NCI-H226 (cell line): ENCODE measurements at places on chromosomes 4 and X.
A peak's percentile ranks its signal among the peaks of the same experiment; 100 is the strongest.

GRCh38 chrX:317424-318067, 1.1 kb downstream of the GTPBP6 start:
- no peak for DNase-seq

DNA sequence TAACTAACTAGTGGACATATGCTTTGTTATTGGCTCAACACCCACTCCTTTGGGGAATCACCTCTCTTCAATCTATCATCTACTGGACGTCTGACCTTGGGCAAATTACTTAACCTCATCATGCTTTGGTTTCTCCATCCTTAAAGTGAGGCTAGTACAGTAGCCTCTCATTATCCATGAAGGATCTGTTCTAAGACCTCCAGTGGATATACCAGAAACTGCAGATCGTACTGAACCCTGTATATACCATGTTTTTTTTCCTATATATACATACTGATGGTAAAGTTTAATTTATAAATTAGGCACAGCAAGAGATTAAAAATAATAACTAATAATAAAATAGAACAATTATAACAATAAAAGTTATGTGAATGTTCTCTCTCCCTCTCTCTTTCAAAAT, 56.2 kb downstream of the HMGB3 start:
- DNase-seq: no peak

- DNase-seq: no peak
Measured at GRCh38 chr4:11201256-11201655, 227.4 kb downstream of the HS3ST1 start.

GRCh38 chr4:2732526-2732925, 23.6 kb downstream of the TNIP2 start:
- DNase-seq: no peak

- peak; percentile 62 for DNase-seq
Measured at GRCh38 chrX:115459883-115460880, 100.8 kb upstream of the PLS3 start.

- no peak for DNase-seq
Measured at GRCh38 chr4:47972181-47972580, 44.3 kb downstream of the CNGA1 start.

GRCh38 chr4:10461091-10461849, 4.0 kb upstream of the ZNF518B start:
- peak; percentile 49 for DNase-seq

DNA sequence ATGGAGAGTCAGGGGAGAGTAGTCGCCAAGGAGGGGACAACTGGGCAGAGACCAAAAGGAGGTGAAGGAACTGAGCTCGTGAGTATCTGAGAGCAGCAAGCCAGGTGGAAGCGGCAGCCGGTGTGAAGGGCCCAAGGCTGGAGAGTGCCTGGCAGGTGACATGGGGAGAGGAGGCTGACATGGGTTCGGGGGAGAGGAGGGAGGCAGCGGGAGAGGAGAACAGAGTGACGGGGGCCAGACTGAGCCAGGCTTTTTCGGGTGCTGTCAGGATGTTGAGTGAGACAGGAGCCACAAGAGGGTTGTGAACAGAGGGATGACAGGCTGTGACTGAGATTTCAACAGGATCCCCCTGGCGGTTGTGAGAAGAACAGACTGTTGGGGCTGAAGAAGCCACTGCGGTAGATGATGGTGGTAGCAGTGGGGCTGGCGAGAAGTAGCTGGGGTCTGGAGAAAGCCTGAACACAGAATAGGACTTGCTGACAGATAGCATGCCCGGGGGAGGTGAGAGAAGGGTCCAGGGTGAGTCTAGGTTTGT, 5.7 kb downstream of the ELK1 start:
- no peak for DNase-seq

DNA sequence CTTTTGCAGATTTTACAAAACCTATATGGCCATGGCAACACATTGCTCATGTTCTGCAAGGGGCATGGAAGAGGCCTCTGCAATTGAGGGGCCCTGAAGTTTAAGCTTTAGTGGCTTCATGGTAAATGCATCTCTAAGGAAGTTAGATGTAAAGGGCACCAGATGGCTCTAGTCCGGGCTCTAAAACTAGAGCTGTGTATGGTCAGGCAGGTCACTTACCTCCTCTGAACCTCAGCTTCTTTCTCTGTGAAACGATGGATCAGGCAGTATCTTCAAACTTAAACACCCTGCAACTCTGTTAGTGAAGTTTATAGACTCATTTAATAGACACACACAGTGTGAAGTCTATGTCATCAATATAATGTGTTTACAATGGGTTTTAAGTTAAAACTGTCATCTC, 10.0 kb downstream of the MAGEB17 start:
- no peak for DNase-seq

DNA sequence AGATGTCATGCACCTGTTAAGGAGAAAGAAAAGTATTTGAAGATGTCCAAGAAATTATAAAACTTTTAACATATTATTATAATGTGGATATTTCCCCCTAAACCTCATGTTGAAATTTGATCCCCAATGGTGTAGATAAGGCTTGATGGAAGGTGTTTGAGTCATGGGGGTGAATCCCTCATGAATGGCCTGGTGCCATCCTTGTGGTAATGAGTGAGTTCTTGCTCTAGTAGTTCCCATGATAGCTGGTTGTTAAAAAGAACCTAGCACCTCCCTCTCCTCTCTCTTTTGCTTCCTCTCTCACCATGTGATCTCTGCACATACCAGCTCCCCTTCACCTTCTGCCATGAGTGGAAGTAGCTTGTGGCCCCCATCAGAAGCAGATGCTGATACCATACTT, 176.6 kb upstream of the NR3C2 start:
- peak; percentile 66 for DNase-seq

DNA sequence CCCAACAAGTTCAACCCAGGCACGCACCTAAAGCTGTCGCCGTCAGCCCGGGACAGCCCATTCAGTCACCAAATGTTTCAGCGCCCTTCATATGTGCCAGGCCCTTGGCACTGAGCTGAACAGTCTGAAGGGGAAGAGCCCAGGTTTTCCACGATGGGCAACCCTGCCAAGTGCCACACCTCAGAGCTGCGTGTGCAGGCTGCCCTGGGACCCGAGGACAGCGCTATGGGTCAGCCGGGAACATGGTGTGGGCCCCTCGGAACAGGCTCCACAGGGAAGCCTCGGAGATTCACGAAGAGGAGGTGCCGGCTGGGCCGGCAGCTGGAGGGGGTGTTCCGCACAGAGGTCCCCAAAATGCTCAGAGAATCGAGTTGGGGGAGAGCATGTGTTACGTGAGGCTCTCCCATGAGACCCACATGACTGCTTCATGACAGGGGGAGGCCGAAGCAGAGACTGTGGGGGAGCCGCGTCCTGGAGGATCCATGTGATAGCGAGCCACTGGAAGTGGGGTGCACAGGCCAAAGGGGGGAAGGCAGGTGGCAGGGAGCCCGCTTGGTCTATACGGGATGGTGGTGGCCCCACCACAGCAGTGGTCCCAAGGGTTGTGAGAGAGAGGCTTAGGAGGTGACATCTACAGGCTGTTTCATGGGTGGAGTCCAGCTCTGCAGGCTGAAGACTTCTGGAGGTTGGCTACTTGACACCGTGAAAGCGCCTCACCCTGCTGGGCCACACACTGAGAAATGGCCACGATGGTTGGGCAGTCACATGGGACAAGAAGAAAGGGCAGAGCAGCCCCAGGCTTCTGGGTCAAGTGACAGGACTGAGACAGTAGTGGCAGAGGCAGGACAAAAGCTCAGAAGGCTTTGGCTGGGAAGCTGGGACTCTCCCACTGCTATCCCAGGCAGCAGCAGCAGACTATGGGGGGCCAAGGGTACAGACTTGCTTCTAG, 14.2 kb downstream of the BCAP31 start:
- no peak for DNase-seq

GRCh38 chr4:97585274-97585673, 558.0 kb downstream of the STPG2 start:
- DNase-seq: no peak

DNA sequence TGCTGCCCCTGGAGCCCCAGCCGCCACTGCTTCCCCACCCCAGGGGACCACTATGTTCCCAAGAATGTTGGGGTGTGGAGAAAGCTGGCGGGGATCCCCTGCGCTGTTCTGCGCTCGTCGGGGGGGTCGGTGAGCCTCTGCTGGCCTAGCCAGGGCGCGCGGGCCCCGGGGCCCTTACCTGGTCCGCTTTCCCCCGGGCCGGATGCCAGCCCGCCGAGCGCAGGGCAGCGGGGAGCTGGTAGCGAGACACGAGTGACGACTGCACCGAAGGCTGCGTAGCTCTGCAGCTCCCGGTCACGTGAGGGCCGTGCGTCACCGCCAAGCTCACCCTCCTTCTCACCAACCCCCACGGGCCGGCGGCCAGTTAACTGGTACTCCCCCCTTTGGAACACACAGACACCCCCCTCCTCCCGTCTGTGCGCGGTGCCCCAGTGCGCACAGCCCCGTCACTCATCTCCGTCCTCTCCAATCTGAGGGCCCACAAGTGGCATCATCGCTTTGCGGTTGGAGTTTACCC, at the start of gene BEX1:
Gene BEX1 (minus strand): TSS at position 254 of the 517 bp plus-strand sequence. CDS start 897 bp downstream, outside the sequence.
- no peak for DNase-seq

GRCh38 chrX:16454926-16455325, 195.0 kb upstream of the S100G start:
- no peak for DNase-seq

- DNase-seq: no peak
Measured at GRCh38 chr4:10963241-10963640, 278.7 kb upstream of the CLNK start.

- DNase-seq: no peak
Measured at GRCh38 chrX:54891573-54891972, 29.1 kb upstream of the TRO start.
